Kidney tubule cell (primary cell): ENCODE measurements at places on chromosomes 5 and 9.

DNA sequence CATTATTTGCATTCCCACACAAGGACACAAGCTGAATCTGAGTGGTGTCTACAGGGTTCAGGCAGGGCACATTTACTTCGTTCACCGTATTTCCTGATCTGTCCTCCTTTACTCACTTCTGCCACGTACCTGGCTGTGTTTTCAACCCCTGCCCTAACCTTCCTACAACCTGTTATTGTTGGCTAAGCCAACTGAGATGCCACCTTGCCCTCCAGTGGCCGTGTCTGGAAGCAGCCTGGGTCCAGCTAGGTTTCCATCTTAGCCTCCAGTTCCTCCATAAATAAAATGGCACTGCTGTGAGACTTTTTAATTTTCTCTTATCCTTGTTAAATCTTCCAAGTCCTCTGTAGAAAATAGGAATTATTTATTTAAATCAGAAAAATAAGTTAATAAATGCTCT is 64.8 kb downstream of the ATP10B start:
- peak; percentile 83 for DNase-seq

- DNase-seq = no peak
Observed at GRCh38 chr9:8779478-8779877, 979.9 kb upstream of the DMAC1 start.

- DNase-seq = peak; percentile 42
Observed at GRCh38 chr9:122005597-122005996, 87.5 kb downstream of the TTLL11 start.

DNA sequence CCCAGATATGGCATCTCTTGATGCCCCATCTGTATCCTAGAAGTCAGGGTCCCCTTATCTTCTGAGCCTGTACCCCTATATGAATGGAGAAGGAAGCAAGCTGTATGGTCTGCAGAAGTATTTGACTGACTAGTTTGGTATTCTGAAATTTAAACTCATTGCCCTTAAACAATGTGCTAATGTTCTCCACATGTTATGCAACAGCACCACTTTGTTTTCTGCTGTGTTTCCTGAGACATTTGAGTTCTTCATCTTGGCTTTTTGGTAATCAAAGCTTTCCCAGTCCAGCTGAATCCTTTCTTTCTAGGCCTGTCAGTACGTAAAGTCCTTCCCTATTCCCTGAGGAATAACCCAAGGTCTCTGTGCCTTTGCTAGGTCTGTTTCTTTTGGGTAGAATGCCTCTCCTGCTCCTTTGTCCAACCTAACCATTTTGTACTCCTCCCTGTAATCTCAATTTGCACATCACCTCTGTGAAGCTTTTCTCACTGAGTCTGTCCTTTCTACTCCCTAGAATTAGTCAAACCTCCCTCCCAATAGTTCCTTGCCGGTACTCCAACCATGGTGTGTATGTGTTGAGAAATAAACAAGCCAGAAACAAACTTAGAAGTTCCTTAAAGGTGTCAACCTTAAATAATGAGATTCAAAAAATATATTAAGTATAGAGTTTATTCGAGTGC is 72.1 kb upstream of the HSPB3 start:
- DNase-seq = no peak

DNA sequence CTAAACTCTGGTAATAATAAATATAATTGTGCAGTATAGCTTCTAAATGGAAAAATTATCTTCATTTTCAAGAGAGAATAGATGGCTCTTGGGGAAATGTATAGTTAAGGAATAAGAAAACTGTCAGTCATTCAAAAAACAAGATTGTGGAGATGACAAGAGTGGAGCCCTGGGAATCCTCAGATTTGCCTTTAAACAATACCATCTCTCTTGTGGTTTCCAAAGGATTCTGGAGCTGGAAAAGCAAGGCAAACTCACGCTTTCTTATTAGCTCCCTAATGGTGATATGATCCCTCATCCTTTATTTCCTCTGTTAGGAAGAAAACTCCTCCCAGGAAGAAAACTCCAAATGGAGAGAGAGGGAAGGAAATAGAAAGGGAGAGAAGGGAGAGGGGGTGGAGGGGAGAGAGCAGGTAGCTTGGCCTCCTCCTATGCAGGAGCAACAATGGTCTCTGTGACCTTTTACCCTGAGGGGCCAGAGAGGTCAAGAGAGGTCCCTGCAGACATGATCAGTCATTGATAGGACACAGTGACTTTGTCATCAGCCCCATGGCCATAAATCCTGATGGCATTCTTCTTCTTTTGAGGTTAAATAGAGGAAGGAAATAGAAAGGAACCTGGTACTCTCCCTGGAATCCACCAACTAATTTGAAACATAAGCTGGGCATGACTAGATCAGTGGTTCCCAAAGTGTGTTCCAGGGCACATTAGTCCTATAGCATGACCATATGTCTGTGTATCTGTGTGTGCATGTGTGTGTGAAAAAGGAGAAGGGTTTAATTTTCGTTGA is 312.2 kb downstream of the ARRDC3 start:
- no peak for DNase-seq

- no peak for DNase-seq
Observed at GRCh38 chr5:90871391-90871991, 312.9 kb downstream of the ADGRV1 start.

- no peak for DNase-seq
Observed at GRCh38 chr9:86082870-86083269, 16.5 kb downstream of the GOLM1 start.

DNA sequence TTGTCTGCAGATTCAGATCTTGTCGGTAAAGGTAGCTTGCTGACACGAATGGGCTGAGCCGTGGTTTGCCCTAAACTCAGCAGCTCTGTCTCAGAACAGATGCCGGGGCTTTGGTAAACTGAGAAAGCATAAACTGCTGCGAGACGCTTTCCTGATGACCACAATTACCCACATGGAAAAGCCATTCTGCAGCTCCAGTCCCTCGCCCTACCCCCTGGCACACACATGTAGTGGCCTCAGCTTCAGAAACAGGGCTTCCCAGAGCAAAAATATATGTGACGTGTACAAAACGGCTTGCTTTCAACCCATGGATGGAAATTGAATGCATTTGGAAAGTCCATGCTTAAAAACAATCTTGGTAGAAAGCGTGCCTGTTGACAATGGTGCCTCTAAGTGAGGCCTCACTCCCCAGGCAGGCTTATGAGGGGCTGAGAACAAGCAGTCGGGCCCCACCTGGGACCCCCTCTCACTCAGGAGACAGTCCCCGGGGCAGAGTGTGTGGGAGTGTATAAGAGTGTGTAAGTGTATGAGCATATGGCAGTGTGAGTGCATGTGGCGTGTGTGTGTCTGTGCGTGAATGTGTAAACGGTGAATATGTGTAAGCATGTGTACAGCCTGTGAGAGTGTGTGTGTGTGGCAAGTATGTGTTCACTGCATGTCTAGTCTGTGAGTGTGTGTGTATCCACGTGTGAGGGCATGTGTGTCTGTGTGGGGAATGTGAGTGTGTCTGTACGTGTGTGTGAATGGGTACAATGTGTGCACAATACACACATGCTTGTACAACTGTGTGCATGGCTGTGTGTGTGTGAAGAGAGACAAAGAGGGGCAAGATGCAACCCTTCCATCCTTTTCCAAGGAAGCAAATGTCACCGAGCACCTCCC is 88.2 kb upstream of the SMIM23 start:
- no peak for DNase-seq

DNA sequence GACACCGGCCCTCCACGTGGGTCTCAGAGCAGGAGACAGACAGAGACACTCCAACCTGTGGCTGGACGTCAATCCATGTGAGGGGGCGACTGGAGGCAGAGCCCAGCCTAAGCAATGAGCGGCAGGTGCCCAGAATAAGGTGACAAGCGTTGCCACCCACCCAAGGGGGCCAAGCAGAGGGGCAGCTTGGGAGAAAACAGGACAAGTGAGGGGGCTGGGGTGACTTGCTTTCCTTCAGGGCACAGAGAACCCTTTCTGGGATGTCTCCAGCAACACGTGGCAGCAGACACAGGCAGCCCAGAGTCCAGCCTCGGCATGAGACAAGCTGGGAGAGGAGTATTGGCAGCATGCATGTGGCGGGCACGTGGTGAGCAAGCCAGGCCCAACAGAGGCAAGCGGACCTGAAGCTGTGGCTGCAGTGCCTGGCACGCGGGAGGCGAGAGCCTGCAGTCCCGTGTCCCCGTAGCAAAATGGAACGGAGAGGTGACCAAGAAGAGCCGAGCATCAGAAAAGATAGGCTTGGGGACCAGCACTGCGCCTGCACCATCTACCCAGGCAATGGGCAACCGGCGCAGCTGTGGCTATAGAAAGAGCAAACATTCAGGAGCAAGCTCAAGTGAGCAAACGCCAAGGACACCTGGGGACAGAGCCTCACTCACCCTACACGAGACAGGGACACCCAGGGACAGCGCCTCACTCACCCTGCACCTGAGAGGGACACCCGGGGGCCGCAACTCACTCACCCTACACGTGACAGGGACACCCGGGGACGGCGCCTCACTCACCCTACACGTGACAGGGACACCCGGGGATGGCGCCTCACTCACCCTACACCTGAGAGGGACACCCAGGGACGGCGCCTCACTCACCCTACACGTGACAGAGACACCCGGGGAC is 6.2 kb downstream of the TERT start:
- DNase-seq = no peak

- peak; percentile 21 for DNase-seq
Observed at GRCh38 chr5:108148715-108149139, 233.2 kb downstream of the FBXL17 start.

GRCh38 chr9:127520941-127521918 is 69.9 kb downstream of the LRSAM1 start:
- peak; percentile 79 for DNase-seq

DNA sequence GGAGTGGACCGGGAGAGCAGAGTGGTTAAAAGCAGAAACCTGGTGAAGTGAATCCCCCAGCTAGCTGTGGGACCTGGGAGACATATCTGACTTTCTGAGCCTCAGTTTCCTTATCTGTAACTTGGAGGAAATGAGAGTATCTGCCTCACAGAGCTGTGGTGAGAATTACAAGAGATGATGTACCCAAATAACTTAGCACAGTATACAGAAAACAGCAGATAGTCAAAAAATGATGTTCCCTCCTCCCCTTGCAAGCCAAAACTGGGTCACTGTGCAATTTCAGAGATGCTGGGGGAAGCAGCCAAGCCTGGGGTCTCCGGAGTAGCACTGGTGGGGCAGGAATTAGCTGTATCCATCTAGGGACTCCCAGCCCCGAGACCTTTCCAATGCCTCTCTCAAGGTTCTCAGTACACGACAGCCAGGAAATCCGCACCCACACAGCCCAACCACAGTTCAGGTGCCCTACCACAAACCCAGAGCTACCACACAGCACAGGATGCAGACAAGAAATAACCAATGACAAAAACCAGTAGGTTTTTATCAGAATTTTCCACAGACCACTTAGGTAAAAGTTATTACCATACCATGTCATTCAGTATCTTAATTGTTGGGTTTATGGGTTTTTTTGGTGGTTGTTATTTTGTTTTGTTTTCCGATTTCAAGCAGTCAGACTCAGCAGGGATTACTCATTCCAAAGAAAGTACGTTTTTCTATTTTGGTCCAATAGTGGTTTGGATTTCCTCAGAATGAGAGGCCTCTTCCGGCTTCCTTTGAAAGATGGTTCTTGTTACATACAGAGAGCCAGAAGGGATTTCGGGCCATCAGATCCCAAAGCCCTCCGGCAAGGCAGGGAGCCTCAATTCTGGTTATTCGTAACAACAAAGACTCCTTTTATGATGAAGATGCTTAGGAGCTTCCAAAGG is 4.9 kb upstream of the HRH2 start:
- no peak for DNase-seq

- DNase-seq = no peak
Observed at GRCh38 chr5:6084376-6084775, 294.0 kb downstream of the MED10 start.

- DNase-seq = peak; percentile 50
Observed at GRCh38 chr5:59125011-59125961, 542.4 kb downstream of the RAB3C start.

DNA sequence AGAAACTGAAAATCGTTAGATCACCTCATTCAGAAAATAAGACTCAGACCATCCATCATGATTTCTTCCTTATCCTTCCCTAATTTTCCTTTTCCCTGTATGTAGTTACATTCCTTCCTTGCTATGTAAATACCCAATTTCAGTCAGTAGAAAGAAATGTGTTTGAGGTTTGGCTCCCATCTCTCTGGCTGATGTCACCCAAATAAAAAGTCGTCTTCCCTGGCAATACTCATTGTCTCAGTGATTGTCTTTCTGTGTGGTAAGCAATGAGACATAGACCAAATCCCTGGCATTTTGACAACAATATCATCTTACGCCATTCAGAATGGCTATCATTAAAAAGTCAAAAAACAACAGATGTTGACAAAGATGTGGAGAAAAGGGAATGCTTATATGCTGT is 303.9 kb upstream of the EDIL3 start:
- no peak for DNase-seq

DNA sequence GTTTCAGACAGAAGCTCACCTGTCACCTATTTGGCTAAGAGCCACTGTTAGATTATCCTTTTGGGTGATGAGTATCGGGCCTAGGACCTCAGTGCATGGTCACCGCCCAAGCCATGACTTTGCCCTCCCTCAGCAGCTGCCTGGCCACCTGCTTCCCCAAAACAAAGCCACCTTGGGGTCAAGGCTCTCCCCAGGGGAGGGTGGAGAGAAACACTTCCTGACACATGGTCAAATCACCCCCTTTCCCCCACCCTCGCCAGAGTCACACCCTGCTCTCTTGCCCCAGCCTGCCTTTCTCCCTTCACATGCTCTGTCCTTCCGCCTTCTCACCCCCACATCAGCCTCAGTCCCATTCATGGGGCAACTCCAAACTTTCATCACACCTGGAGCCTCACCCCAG is 1.7 kb upstream of the HBEGF start:
- DNase-seq = no peak

DNA sequence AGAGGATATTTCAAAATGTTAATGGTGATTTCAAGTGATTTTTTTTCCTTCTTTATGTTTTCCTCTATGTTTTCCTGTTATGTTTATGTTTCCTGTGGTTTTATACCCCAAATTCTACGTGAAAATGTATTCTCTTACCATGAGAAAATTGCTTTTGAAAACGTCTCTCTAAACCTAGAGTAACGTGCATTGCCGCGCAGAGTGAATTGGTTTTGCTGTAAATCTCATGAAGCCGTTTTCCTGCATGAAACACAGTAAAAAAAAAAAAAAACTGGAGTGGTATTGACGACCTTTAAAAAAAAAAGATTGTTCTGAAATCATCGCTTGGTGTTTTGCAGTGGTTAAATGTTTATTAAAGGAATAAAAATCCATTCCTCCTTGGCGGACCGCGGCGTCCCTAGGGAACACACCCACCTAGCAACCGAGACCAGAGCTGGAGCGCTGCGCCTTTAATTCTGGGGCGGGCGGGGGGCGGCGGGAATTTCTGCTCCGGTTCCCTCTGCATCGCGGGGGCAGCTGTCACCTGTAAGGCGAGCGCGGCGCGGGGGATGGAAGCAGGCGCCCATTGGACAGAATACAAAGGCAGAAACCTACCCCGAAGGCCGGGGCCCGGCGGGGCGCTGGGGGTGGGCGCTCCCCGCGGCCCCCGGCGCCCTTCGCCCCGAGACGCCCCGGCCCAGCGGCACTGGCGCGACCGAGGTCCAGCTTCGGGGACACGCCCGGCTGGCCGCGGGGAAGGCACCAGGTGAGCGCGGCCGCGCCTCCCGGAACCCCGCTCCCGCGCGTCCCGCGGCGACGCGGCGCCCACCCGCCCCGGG is at the start of gene SOWAHA:
TSS of gene SOWAHA (plus strand) at position 522 of the 818 bp plus-strand sequence. CDS start 320 bp downstream, outside the sequence.
- DNase-seq = no peak
